Central memory CD4-positive, alpha-beta T cell (primary cell): ENCODE measurements at places on chromosomes 4 and X.

GRCh38 chrX:21943460-21944135, 3.1 kb downstream of the SMS start:
- DNase-seq = no peak

DNA sequence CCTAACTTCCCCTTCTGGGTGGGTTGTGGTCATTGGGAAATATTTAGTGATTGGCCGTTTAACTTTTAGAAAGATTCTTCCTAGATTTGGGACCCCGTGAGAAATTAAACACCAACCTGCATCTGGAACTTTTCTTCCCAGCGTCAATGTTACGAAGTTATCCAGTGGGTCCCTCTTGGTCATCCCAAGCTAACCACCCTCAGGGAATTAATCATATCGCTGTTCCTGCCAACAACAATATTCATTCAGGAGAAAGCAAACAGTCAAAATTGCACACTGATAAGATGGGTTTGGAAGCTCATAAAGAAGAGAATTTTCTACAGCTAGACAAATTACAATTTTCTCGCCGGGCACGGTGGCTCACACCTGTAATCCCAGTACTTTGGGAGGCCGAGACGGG, 121.2 kb upstream of the STX18 start:
- DNase-seq = no peak

- no peak for DNase-seq
These were observed 283.9 kb downstream of the SMARCA1 start for GRCh38 chrX:129239371-129239770.

DNA sequence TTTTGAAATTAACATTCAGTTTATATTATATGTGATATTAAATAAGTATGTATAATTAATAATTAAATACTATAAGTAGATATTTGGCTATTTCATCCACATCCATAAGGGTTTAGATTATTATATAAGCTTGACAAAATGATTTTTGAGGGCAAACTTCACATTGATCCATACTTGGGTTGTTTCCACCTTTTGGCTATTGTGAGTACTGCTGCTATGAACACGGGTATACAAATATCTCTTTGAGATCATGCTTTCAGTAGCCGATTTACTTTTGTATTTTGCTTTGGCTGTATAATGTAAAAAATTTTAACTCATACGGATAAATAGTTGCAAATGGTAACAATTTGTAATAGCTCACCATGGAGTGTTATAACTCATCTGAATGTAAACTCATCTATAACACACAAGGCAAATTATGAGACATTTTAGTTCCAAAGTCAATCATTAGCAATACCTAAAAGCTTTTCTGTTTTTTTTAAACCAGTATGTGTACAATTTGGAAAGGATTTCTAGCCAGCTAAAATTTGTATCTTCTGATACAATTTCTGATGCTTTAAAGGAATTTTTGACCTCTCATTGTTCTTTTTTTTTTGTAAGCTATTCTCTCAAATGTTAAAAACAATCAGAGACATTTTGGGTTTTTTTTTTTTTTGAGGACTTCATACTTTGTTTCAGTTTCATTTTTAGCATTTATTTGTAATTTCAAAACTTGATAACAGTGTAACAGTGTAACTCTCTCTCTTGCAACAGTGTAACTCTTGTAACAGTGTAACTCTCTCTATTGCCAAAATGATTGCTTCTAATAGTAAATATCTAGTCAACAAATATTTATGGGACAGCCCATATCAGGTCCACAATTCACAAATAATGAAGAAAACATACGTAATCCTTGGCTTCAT, 51.8 kb upstream of the ARX start:
- no peak for DNase-seq

DNA sequence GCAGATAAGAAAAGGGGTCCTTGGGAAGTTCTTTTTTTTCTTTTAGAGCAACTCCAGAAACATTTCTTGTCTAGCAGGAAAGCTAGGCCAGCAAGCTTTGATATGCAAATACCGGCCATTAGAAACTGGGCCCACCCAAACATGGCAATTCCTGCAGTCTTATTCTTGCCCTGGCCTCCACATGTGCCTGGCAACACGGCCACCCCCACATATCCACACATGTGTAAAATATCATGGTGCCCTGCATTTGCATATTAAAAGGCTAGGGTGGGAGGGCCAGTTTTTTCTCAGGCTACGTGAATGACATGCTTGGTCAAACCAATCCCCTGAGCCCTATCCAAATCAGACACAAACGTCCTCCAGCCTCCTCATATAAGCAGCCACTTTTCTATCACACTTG, 171.7 kb upstream of the ZCCHC13 start:
- no peak for DNase-seq

DNA sequence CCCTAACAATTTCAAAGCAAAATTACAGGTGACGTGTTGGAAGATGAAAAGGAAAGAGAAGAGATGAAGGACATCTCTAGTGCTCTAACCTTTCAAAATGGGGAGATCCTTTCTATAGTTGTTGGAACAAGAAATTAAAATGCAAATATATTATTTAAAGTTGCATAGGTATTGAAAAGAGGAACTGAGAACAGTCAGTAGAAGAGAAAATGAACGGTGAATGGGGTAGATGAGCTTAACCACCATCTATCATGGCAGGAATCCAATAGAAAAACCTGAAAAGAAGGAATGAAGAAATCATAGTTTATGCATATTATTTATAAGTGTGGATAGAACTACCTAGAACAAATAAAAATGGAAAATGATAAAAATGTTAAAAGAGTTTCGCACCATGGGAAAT, 42.0 kb downstream of the ANXA5 start:
- DNase-seq = no peak

DNA sequence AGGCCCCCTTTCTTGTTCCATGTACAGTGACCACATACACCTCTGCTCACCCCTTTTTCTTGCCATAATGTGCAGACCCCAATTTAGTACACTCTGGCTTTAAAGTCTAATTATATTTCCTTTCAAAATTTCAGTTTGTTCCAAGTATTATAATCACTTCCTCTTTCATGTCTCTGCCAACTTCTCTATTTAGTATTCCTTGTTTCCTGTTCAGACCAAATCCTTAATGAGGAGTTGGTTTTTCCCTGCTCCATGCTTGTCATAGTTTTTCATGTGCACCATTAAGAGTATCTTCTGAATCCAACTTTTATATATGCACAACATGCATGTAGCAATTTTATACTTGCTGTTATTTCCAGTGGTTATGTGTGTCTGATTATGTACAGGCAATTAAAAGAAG, 32.3 kb downstream of the USP53 start:
- no peak for DNase-seq

GRCh38 chr4:91127192-91127591, 1000.0 kb downstream of the CCSER1 start:
- no peak for DNase-seq

GRCh38 chrX:124289443-124289842, 43.0 kb upstream of the TEX13D start:
- DNase-seq = no peak
